Astrocyte (in vitro differentiated cells and primary cell): ENCODE measurements at places on chromosomes 2 and 18. TPM values are rescaled to one million over a fixed set of nuclear protein-coding genes. Genes with fewer than 3 reads are reported as not detected.

GRCh38 chr2:141555876-141556470 lies 574.8 kb downstream of the LRP1B start:
- H3K4me1 ChIP-seq, result peaks cover 14% of the 10 kb centered on the region

- H3K4me3 ChIP-seq, result no peak overlapping the region
- H3K4me1 ChIP-seq, result no peaks in the 10 kb centered on the region
- H3K27ac ChIP-seq, result no peak overlapping the region
- DNase-seq, result peak; percentile 24
- no peaks in the 10 kb centered on the region for H3K27me3 ChIP-seq
Measured at GRCh38 chr2:52117299-52117698, 1085.4 kb upstream of the NRXN1 start.

Gene DLGAP1
- 2.3 and 2.4 TPM in 2 replicates for total RNA-seq

GRCh38 chr2:36820942-36821605 lies 124.6 kb downstream of the VIT start:
- H3K27me3 ChIP-seq, result peaks cover 4% of the 10 kb centered on the region
- no peak for DNase-seq
- H3K4me1 ChIP-seq, result no peaks in the 10 kb centered on the region
- no peaks in the 10 kb centered on the region for H3K36me3 ChIP-seq
- H3K4me3 ChIP-seq, result no peak overlapping the region

Gene SLC9A2
- 0.32 TPM in 1 of 2 replicates, not detected in the other for total RNA-seq

Gene UGT1A5
- total RNA-seq, result not detected in 2 replicates

GRCh38 chr2:236352761-236353593 lies 88.8 kb upstream of the ASB18 start:
- H3K27me3 ChIP-seq, result peaks cover 9% of the 10 kb centered on the region
- DNase-seq, result no peak
- no peaks in the 10 kb centered on the region for H3K4me1 ChIP-seq
- H3K4me3 ChIP-seq, result no peak overlapping the region

GRCh38 chr2:175097297-175097696 lies 70.7 kb downstream of the ATF2 start:
- H3K27me3 ChIP-seq, result no peaks in the 10 kb centered on the region
- DNase-seq, result peak; percentile 88
- H3K36me3 ChIP-seq, result peaks cover 10% of the 10 kb centered on the region
- peaks cover 11% of the 10 kb centered on the region for H3K4me1 ChIP-seq
- H3K27ac ChIP-seq, result peak overlapping the region; percentile 69

DNA sequence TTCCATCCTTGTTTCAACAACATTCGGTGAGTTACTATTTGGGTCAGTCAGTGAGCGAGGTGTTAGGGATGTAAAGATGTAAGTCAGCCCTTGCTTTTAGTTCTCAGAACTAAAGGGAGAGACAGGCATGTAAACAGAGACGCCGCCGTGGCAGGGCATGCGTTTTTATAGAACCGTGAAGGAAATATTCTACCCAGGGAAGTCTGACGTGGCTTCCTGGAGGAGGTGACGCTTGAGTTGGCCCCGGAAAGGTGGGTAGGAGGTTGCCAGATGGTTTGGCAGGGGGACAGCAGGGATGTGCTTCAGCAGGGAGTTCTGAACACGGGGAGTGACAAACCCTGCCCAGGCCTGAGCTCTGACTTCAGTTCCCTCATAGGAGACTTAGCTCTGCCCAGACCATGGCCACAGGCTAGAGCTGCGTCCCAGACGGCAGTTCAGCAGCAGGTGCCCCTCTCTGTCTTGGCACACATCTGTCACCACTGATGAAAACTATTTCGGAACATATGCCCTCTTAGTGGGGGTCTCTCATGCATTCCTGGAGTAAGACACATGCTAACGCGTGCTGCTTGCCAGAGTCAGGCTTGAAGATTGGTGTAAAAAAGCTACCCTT lies 23.4 kb upstream of the RPL31 start:
- H3K27me3 ChIP-seq, result no peaks in the 10 kb centered on the region
- peak overlapping the region; percentile 31 for H3K27ac ChIP-seq
- peaks cover 27% of the 10 kb centered on the region for H3K4me1 ChIP-seq
- peak; percentile 59 for DNase-seq
- H3K4me3 ChIP-seq, result no peak overlapping the region
- no peaks in the 10 kb centered on the region for H3K36me3 ChIP-seq

DNA sequence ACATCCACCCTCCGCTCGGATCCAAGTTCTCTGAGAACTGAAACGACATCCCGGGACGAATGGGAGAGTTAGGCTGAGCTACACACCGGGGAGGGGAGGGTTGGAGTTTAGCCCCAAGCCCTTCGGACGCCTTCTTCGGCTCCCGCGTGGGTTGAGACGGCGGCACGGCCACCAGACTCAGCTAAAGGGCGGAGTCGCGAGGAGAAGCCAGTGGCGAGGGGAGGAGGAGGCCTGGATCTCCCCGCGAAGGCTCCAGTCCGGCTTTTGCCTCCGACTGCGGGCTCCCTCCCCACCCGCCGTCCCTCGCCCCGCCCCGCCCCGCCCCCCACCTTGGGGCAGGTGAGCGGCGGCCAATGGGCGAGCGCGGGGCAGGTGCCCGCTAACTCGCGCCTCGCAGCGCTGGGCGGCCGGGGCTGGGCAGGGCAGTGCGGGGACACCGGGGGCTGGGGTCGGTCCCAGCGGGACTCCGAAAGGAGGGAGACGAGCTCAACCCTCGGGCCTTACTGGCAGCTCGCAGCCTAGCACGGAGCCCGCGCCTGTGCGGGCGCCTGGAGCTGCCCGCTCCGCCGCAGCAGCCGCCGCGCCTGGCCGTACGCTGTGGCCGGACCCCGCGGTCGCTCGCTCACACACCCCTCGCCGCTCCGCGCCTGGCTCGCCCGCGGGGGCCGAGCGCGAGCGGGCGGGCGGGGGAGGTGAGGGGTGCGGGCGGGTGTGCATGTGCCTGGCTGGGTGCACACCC lies at the start of gene EMX1:
TSS of gene EMX1 (plus strand) at position 382 of the 739 bp plus-strand sequence. CDS start at position 716, 334 bp downstream.
- no peak for DNase-seq
- H3K4me3 ChIP-seq, result no peak within 1 kb of the TSS
- H3K4me1 ChIP-seq, result peaks cover 9% of the 10 kb centered on the region
- H3K36me3 ChIP-seq, result no peaks in the 10 kb centered on the region
- H3K27ac ChIP-seq, result no peak within 1 kb of the TSS
- H3K27me3 ChIP-seq, result peaks cover 94% of the 10 kb centered on the region

- H3K27me3 ChIP-seq, result no peaks in the 10 kb centered on the region
- no peak overlapping the region for H3K27ac ChIP-seq
- H3K36me3 ChIP-seq, result no peaks in the 10 kb centered on the region
- DNase-seq, result no peak
- H3K4me1 ChIP-seq, result peaks cover 18% of the 10 kb centered on the region
- H3K4me3 ChIP-seq, result no peak overlapping the region
Measured at GRCh38 chr2:171410101-171410500, 23.7 kb downstream of the METTL8 start.

DNA sequence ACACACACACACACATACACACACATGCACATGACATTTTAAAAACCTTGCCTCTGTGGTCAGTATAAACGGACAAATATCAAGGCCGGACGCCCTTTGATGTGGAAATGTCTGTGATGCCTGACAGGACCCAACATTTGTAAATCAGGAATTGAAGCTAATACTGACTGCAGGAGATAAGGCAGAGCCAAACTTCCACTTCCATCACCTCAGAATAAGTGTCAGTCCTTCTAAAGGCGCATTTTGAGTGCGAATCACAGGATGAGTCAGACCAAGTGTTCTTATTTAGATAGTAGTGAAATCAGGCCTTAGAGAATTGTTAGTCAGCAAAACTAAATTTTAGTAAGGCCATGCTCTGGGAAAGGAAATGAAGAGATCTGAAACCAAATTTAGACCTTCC lies 211.7 kb upstream of the LRATD1 start:
- no peaks in the 10 kb centered on the region for H3K36me3 ChIP-seq
- no peak overlapping the region for H3K4me3 ChIP-seq
- H3K27ac ChIP-seq, result no peak overlapping the region

Gene UGT1A3
- not detected in 2 replicates for total RNA-seq

DNA sequence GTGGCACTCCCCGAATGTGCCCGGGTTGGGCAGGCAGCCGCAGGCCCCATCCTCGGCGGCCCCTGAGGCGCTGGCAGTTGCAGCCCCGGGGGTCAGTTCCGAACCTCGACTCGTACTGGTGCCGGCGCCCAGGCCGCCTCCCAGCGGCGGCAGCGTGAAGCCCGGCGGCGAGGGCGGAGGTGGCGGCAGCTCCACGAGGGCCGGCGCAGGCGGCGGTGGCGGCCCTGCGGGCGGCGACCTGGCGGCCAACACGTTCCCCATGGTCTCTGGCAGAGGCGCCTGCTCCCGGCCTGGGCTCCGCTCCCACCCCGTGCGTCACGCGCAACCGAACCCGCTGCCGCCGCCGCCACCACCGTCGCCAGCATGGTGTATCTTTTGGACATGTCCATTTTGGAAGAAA lies 196.3 kb downstream of the CCDC74A start:
- H3K4me1 ChIP-seq, result no peaks in the 10 kb centered on the region
- no peak overlapping the region for H3K4me3 ChIP-seq
- H3K27me3 ChIP-seq, result no peaks in the 10 kb centered on the region
- H3K27ac ChIP-seq, result no peak overlapping the region
- no peak for DNase-seq

DNA sequence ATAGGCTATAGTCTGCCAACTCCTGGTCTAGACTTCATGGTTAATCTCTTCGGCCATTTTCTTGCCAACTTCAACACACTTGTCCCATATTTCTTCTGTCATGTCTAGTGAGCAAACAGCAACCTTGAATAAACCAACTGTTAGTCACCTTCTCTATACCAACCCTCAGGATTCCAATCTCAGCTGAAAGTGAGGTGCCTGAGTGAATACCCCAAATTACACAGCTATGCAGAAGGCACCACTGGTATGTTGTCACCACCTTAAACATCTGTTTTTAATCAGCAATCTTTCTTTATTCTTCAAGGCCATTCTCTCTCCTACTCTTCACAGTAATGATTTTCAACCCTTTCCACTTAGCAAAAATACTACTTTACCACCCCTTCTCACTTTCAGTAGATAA lies 39.3 kb downstream of the THOC1 start:
- no peak overlapping the region for H3K4me3 ChIP-seq
- H3K27ac ChIP-seq, result no peak overlapping the region
- H3K27me3 ChIP-seq, result no peaks in the 10 kb centered on the region
- H3K4me1 ChIP-seq, result no peaks in the 10 kb centered on the region
- DNase-seq, result peak; percentile 6

DNA sequence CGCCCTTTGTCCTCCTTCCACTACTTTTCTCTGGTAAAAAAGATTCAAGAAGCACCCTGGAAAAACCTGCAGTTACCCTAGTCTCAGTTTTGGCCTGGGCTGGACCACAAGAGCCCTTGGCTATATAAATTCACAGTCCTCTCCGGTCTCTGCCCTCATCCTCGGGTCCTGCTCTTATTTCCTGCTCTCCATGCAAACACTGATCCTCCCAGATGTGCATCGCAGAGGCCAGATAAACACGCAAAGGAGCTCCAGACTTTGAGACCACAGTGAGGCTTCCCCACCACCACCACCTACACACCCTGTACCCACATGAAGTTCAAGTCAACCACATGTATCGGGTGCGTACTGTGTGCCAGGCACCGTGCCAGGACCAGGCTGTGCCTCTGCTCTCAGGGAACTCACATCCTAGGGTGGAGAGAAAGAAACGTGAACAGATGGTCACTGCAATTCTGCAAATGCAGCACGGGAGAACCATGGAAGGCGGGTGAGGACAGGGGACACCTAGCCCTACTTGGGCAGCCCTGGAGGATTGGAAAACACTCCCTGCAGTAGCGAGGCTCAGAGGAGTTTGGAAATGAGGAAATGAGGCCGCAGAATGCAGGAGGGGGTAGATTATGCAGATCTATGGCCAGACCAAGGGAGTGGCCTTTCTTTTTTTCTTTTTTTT lies 7.4 kb downstream of the CTDSP1 start:
- H3K36me3 ChIP-seq, result peaks cover 3% of the 10 kb centered on the region
- no peaks in the 10 kb centered on the region for H3K27me3 ChIP-seq
- peak; percentile 49 for DNase-seq
- peak overlapping the region; percentile 56 for H3K4me3 ChIP-seq

DNA sequence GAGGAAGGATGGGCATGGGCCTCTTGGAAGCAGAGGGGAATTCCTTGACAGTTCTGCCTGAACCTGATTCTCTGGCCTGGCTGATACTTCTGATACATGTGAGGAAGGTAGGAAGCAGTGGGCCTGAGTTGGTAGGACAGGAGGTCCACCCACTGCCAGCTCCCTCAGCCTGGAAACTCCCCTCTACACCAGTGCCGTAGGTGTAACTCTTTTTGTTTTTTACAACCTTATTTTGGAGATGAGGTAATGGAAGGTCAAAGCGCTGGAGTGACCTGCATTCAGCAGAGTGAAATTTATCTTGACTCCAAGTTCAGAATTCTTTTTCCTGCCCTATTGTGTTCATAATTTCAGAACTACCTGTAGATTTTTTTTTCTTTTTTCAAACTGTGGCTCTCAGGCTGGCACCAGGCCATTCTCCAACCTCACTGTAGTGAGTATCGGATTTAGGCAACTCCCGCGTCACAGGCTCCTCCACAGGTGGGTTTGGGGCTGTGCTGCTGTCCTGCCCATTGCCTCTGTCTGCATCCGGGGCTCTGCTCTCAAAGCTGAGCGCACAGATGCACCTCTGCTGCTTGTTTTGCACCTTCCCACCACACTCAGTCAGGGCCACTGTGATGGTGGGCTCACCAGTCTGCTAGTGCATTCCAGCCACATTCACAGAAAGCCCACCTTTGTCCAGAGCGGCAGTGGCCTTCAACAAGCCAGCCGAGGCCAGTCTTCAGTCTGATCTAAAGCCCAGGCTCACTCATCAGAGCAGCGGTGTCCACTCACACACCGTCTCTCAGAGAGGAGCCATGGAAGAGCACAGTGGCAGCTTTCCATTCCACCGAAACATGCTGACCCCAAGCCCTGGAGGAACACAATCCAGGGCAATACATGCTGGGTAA lies 87.2 kb downstream of the UXS1 start:
- H3K27me3 ChIP-seq, result no peaks in the 10 kb centered on the region
- H3K4me3 ChIP-seq, result no peak overlapping the region
- no peak for DNase-seq
- no peaks in the 10 kb centered on the region for H3K36me3 ChIP-seq

DNA sequence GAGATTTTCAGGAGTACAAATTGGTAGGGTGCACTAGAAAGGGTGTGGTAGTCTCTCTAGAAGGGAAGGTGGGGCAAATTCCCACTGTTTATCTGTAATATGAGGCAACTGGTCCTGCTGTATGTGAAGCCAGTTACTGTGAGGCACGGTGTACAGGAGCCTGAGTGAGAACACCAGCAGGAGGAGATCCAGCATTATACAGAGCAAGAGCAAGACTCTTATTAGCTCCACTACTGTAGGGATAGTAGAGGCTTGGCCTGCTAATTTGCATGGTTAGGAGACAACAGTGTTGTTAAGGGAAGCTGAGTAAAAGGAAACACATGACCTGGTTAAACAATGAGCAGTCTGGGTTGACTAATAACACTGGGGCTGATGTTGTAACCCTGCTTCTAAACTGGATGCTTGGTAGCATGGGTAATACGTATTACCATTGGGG lies 76.3 kb upstream of the WDSUB1 start:
- H3K27me3 ChIP-seq, result no peaks in the 10 kb centered on the region
- peak; percentile 65 for DNase-seq
- no peak overlapping the region for H3K27ac ChIP-seq
- H3K4me3 ChIP-seq, result no peak overlapping the region

Gene RNF152
- total RNA-seq, result 68.7 and 73.9 TPM in 2 replicates

GRCh38 chr2:212337486-212338343 lies 200.9 kb downstream of the ERBB4 start:
- DNase-seq, result no peak
- H3K36me3 ChIP-seq, result no peaks in the 10 kb centered on the region
- no peak overlapping the region for H3K27ac ChIP-seq
- H3K27me3 ChIP-seq, result no peaks in the 10 kb centered on the region
- no peaks in the 10 kb centered on the region for H3K4me1 ChIP-seq
- H3K4me3 ChIP-seq, result no peak overlapping the region

GRCh38 chr2:241363426-241363825 lies 7.3 kb downstream of the FARP2 start:
- no peaks in the 10 kb centered on the region for H3K27me3 ChIP-seq
- H3K4me3 ChIP-seq, result no peak overlapping the region
- DNase-seq, result no peak
- no peak overlapping the region for H3K27ac ChIP-seq
- H3K36me3 ChIP-seq, result no peaks in the 10 kb centered on the region
